Activated CD4-positive, alpha-beta T cell treated with anti-CD3 and anti-CD28 coated beads, Interleukin-2, amount 50 U/mL, for 4 hours (primary cell): ENCODE measurements at places on chromosomes 5 and 9.

GRCh38 chr9:26566141-26566540 lies 326.5 kb downstream of the CAAP1 start:
- DNase-seq: no peak

DNA sequence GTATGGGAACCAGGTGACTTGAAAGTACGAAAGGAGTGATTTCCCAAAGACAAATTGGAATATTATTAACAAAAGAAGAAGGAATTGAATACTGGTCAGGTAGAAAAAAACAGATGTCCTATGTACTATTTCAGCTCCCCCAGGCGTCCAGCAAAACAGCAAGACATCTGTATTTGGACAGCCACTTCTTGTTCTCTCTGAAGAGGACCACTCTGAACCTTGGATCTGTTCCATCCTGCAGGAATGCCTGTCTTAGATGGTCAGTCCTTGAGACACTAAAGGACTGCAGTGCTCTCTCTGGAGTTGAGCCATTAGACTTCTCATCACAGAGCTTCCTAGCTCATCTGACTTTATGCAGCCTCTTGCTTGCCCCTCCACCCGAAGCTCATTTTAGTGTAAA lies 74.4 kb upstream of the RARS1 start:
- no peak for DNase-seq

- no peak for DNase-seq
Observed at GRCh38 chr5:148950471-148950863, 112.4 kb downstream of the SH3TC2 start.

DNA sequence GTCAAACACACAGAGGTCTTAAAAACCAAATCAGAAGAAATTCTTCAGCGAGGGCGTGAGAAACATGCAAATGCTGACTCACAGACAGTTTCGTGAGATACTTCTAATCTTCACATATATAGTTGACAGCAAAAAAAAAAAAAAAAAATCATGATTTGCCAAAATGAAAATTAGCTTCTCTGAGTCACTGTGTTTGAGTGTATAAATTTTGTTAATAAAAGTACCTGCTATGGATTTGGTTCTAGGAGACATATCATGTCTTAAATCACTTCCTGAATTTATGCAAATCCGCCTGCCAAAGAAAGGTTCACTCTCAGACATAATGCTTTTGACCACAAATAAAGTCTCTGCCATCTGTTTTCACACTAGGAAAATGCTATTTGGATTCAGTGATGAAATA lies 114.3 kb downstream of the SLC1A3 start:
- DNase-seq: no peak

DNA sequence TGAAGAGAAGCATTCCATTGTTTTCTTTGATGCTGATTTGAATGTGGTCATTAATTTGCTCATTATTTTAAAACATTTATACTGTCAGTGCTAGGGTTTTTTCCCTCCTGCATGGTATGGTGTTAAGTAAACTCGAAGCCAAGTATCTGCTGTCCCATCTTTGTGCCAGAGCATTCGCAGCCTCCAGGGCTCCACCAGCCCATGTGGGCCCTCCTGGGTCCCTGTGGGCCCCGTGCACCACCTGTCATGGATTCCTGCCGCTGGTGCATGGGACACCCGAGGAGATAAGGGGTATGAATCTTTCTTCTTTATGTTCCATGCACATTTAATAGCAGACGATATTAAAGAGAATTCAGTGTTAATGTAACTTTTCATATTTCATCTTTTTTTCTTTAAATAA lies 95.1 kb downstream of the TRIO start:
- DNase-seq: no peak

- no peak for DNase-seq
Observed at GRCh38 chr9:99113414-99114048, 8.6 kb downstream of the TGFBR1 start.

- no peak for DNase-seq
Observed at GRCh38 chr9:136389396-136389795, 10.6 kb downstream of the SNAPC4 start.

GRCh38 chr9:18910916-18911315 lies 122.1 kb downstream of the SAXO1 start:
- no peak for DNase-seq

DNA sequence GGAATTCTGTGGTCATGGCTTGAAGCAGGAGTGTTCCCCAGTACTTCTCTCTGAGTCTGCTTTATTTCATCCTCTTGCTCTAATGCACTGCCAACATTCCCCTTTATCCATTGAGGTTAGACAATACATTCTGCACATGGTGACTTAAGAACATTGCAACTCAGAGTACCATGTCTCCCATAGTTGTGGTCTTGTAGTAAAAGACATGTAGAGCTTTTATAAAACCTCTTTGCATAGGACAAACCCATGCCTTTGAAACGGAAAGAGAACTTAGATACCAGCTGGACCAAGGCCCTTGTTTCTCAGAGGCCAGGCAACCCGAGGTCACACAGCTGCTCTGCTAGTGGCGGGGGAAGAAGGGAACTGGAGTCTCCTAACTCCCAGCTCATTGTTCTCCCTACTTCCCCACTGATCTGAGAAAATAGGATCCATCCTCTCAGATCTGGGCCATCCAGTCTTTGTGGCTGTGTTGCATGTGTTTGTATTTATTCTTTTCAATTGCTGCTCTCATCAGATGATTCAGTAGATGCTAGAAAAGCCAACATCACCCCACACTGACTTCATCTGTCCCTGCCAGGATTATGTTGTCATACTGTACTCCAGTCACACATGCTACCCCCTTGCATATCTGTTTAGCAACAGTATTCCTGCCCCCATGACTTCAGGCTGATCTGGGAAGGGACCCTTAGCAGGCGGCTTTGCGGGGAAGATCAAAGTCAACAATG lies 236.9 kb downstream of the SAXO1 start:
- DNase-seq: no peak

DNA sequence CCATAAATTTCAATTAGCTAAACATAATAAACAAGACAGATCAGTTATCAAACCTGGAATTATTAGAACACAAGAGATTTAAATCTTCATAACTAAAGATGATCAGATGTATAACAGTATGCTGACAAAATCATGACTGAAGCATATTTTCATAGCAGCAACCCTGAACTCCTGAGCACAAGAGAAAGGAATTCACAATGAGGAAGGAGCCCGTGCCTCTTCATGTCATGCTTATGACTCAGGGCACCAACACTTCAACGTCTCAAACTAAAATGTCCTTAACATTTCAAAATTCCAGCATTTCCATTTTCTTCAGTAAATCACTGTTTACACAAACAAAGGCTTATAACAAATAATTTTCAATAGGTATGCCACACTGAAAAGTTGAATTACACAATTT lies 6.7 kb downstream of the AP3B1 start:
- no peak for DNase-seq

DNA sequence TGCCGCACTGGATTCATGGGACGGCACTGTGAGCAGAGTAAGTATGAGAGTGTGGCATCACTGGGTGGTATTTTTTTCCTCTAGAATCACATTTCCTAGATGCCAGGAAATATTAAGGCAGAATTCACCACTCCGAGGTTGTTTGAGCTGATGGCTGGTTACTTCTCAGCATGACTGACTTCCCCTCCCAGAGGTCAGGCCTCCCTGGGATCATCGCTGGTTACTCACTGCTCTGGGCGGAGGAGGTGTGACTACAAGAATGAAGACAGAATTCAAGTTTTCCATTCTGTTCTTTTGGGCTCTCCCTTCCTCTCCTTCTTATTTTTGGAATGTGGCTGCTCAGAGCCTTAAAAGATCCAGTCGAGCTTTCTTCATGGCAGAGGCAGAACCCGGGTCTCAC lies 76.6 kb upstream of the PRRC1 start:
- DNase-seq: no peak

GRCh38 chr5:6540111-6540827 lies 91.6 kb downstream of the UBE2QL1 start:
- no peak for DNase-seq

DNA sequence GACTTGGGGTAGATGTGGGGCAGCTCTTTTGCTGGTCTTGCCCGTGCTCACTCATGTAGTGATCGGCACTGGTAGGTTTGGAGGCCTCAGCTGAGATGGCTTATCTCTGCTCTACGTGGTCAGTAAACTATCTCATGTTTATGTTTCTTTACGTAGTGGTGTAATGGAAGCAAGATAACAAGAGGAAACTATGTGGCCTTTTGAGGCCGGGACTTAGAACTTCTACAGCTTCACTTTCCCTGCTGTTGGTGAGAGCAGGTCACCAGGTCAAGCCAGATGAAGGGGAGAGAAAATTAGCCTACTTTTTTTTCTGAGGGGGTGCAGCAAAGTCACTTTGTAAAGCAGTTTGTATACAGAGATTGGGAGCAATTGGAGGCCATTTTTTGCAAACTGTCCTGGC lies 8.5 kb downstream of the FOCAD start:
- DNase-seq: no peak

DNA sequence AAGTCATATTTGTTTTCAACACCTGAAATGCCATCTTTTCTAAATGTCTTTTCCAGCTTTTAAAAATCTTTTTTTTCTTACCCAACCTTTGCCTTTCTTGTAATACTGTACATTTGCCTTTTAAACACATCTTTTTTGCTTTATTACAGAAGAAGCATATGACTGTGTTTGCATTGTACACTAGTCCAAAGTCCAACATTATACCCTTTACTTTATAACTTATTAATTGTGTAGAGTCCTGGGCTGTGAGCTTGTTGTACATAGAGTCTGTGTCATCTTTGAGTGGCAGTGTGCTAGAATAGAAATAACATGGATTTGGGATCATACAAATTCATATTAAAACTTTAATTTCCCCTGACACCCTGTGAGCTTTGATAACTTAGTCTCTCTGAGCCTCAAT lies 23.7 kb downstream of the CWC27 start:
- DNase-seq: no peak

DNA sequence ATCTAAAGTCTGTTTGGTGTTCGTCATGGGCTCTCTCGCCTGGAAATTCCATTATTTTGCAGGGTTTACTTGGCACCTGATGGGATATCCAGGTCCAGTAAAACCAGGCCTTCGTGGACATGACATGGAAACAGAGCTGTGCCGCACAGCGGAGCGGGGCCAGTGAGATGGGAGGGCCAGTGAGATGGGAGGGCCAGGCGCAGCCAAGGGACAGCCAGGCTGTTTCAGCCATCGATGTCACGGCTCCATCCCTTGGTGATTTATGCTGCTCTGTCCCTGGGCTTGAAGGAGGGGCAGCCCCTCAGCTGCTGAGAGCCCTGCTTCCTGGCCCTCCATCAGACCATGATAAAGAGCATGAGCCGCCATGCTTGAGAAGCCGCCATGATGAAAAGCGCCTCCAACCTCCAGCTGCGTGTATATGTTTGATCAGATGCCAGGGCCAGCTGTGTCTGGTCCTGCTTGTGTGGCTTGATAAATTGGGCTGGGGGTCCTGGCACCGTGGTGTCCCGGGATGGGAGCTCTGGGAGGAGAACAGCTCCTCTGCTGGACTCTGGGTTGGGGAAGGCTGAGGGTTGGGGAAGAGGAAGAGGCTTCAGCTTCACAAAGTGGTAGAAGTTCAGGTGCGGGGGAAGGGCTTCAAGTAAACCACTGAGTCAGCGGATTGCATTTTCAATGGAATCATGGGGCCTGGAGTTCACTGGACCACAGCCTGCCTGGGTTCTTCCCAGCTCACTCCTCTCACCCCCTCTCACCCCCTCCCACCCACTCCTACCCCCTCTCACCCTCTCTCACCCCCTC lies 6.1 kb upstream of the COL5A1 start:
- DNase-seq: no peak

DNA sequence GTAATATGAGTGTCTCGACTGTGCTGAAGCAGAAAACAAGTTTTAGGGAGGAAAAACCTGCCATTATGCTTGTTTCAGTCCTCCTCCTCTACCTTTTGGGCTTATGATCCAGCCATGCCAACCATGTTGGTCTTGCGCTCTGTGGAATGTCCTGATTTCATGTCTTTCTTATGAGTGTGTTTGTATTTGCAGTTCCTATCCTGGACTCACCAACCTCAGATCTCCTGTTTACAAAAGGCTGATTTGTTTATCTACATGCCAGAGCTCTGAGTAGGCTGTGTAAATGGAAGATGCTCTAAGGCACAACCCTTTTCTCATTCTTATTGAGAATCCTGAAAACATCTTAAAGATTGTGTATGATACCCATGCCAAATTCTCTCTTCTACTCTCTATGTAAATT lies 138.6 kb downstream of the ARHGEF28 start:
- DNase-seq: no peak

- no peak for DNase-seq
Observed at GRCh38 chr5:82591021-82591515, 312.9 kb upstream of the RPS23 start.

- DNase-seq: peak; percentile 5
Observed at GRCh38 chr5:163347671-163348070, 89.7 kb upstream of the CCNG1 start.

DNA sequence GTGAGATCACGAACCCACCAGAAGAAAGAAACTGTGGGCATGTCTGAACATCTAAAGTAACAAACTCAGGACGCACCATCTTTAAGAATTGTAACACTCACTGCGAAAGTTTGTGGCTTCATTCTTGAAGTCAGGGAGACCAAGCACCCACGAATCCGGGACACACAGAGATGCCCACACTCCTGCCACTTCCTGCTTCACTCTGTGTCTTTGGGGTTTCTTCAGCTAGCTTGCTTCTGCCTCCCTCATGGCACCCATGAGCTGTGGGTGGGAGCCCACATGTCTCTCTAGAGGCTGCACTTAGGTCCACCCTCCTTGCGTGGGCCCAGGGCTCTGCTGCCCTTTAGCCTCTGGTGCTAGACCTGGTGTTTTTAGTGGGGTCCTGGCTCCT lies 61.2 kb upstream of the CNOT6 start:
- DNase-seq: no peak

DNA sequence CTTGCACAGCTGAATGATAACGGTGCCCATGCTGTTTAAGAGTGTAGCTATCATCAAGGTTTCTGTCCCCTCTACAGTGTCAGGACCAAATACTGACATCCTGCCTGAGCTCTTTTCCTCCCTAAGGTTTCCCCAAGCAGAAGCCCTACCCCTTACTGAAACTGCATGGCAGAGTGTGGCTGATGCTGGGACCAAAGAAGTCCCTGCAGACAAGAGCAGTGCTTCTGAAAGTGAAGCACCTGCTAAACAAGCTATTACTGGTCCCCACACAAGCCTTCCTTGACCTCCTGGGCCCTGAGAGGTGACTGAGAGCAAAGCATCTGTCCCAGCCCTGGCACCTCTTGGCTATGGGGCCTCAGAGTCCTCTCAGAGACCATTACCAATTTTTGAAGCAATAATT lies 56.1 kb downstream of the CFAP90 start:
- DNase-seq: no peak

GRCh38 chr9:89564346-89564878 lies 40.4 kb upstream of the GADD45G start:
- no peak for DNase-seq

- no peak for DNase-seq
Observed at GRCh38 chr5:122292332-122292731, 19.7 kb upstream of the SNCAIP start.
